ENCODE measurements at places on chromosomes 11 and 22. TPM values are rescaled to one million over a fixed set of nuclear protein-coding genes. Genes with fewer than 3 reads are reported as not detected.

GRCh38 chr11:68956142-68956541 is 24.6 kb downstream of the MRGPRD start:
- H3K27ac ChIP-seq, result no peak overlapping the region
- H3K36me3 ChIP-seq, result no peaks in the 10 kb centered on the region
- H3K4me3 ChIP-seq, result no peak overlapping the region
- no peaks in the 10 kb centered on the region for H3K4me1 ChIP-seq

GLB1L2 gene
- 11.0 TPM for total RNA-seq

- no peak overlapping the region for H3K27ac ChIP-seq
- no peak for DNase-seq
- H3K4me1 ChIP-seq, result peaks cover 3% of the 10 kb centered on the region
- no peak overlapping the region for H3K4me3 ChIP-seq
These were observed 26.9 kb downstream of the ARFGAP2 start for GRCh38 chr11:47149782-47150181.

MUC6 gene
- total RNA-seq, result 0.20 TPM

DNA sequence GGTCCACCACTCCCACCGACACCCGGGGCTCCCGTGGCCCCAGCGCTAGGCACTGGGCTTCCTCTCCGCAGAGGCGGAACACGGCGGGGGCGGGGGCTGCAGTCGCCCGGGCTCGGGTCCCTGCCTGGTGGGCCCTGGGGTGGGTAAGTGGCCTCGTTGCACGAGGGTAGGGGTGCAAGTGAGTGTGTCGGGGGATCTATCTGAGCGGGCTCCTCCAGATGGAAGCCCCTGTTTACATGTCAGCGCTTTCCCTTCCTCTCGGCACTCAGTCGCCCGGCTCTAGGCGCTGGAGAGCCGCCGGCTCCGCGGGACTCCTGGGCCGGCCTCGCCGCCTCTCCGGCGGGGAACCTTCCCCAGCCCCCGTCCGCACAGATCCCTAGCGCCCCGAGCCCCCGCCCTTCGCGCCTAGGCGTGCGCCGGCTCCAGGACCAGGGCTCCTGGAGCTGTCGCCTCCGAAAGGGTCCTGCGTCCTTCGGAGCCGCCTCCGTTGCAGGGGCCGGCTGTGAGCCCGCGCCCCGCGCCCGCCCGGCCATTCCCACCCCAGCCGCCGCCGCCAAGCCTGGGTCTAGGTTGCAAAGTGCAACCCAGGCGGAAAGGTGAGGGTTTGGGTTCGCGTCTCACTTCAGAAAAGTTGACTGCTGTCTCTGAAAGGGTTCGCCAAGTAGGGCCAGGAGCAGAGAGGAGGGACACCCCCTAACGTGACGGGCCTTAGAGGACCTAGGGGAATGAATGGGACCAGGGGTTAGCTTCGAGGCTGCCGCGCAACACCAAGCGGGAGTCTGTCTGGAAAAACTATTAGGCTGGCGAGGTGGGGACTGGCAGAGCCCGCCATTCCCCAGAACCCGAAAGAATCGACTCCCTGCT is 978 bp downstream of the FLI1 start:
- peaks cover 94% of the 10 kb centered on the region for H3K27me3 ChIP-seq
- peak overlapping the region; percentile 71 for H3K4me3 ChIP-seq
- H3K27ac ChIP-seq, result no peak overlapping the region
- no peaks in the 10 kb centered on the region for H3K36me3 ChIP-seq
- no peaks in the 10 kb centered on the region for H3K4me1 ChIP-seq

GRCh38 chr22:38477585-38477984 is 9.7 kb downstream of the KDELR3 start:
- peaks cover 30% of the 10 kb centered on the region for H3K36me3 ChIP-seq
- peak overlapping the region; percentile 6 for H3K27ac ChIP-seq
- H3K4me3 ChIP-seq, result no peak overlapping the region
- no peaks in the 10 kb centered on the region for H3K4me1 ChIP-seq

GRCh38 chr11:119493712-119494111 is 70.7 kb upstream of the THY1 start:
- H3K27me3 ChIP-seq, result peaks cover 30% of the 10 kb centered on the region
- peaks cover 3% of the 10 kb centered on the region for H3K4me1 ChIP-seq
- no peak overlapping the region for H3K27ac ChIP-seq
- DNase-seq, result peak; percentile 97
- no peak overlapping the region for H3K4me3 ChIP-seq
- no peaks in the 10 kb centered on the region for H3K36me3 ChIP-seq

DNA sequence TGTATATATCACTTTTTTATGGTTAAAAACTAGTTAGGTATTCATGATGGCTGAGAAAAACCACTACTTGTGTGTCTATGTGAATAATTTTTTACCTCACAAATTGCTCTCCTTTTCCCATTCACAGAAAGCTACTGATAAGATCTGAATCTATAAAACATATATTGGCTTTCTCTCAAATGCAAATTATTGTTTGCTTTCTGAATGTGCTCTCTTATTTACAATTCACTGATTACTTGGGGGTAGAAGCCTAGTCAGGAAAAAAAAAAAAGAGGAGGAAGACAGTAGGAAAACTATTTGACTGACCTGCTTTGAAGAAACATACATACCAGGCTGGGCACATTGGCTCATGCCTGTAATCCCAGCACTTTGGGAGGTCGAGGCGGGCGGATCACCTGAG is 20.5 kb downstream of the PGM2L1 start:
- no peak for DNase-seq
- no peaks in the 10 kb centered on the region for H3K4me1 ChIP-seq
- H3K27ac ChIP-seq, result no peak overlapping the region
- no peak overlapping the region for H3K4me3 ChIP-seq
- no peaks in the 10 kb centered on the region for H3K36me3 ChIP-seq
- H3K27me3 ChIP-seq, result no peaks in the 10 kb centered on the region

CPT1B gene
- total RNA-seq, result 105 TPM

DNA sequence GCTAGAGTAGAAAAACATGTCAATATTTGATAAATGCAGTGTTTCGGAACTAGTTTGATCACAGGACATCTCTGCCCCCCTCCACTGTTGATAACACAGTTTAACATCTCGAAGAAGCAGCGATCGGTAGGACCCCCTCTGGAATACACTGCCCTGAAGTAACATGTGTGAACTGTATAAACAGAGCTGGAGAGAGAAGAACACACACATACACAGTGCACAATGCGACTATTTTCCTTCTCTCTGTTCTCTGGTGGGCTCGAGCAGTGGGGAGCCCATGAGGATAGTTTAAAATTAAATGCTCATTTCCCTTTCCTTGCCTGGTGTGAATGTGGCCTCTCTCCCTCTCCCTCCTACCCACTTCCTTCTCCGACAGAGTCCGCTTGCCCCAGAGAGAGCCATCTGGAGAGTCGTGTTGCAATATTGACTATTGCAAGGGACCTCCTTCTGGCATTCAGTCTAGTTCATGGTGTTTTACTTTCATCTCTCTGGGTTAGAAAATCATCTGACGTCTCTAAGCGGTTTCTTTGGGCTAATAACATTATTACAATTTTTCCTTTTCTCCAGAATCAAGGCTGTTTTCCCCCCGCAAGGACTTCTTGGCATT is 51.6 kb upstream of the BARX2 start:
- peaks cover 17% of the 10 kb centered on the region for H3K4me1 ChIP-seq
- no peak overlapping the region for H3K4me3 ChIP-seq
- no peaks in the 10 kb centered on the region for H3K36me3 ChIP-seq
- no peaks in the 10 kb centered on the region for H3K27me3 ChIP-seq

- H3K4me3 ChIP-seq, result no peak overlapping the region
- H3K27ac ChIP-seq, result no peak overlapping the region
- no peak for DNase-seq
- no peaks in the 10 kb centered on the region for H3K36me3 ChIP-seq
- H3K27me3 ChIP-seq, result no peaks in the 10 kb centered on the region
These were observed 140.7 kb upstream of the ANO3 start for GRCh38 chr11:26191193-26191592.

DNA sequence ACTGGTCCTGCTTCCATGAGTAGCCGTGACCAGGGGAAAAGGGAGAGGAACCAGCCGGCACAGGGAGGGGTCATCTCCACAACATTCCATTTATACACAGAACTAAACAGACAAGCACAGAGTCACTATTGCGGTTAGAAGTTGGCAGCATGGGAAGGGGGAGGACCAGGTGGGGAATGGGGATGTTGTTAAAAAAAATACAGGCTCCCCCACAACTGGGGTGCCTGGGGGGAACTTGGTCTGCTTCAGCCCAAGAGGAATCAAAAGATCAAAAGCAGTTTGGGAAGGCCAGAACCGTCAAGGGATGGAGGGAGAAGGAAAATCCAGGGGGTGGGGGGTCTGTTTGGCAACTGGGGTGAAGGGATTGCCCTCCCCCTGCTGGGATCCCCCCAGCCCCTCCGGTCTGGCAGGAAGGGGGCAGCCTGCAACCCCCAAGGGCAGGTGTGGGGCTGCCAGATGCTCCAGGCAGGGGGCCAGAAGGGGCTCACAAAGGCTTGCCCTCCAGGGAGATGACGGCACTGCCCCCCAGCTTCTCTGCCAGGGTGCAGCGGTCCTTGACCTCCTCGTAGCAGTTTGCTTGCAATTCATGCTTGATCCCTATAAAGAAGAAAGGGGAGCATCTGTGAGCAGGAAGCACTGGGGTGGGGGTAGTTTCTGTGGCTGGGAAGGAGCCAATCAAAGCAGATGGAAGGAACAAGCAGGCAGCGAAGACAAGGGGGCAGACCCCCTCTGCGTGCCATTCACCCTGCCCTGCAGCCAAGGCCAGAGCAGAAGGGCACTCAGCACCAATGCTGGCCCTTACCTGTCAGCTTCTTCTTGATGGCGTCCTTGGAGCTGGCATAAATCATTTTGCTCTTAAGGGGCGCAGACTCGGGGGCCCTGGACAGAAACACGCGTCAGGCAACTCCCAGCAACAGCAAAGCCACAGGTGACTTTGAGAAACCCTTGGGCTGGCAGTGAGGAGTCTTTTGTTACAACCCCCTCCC is 2.8 kb downstream of the CFL1 start:
- no peak for DNase-seq
- no peaks in the 10 kb centered on the region for H3K4me1 ChIP-seq
- peaks cover 61% of the 10 kb centered on the region for H3K36me3 ChIP-seq
- no peak overlapping the region for H3K27ac ChIP-seq
- no peaks in the 10 kb centered on the region for H3K27me3 ChIP-seq

DNA sequence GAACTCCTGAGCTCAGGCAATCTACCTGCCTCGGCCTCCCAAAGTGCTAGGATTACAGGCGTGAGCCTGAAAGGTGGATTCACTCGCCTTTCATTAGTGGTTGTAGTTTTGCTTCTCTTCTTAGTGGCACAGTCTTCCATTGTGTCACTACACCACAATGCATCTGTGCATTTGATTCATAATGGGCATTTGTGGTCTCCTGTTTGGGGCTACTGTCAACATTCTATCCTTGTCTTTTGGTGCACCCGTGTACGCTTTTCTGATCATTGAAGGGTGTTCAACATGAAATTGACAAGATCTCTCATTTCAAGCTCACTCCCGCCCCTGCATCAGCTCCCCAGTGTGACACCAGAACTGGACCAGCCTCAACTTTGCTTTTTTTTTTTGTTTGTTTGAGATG is 2.0 kb upstream of the SYT12 start:
- DNase-seq, result no peak
- no peaks in the 10 kb centered on the region for H3K4me1 ChIP-seq
- no peak overlapping the region for H3K27ac ChIP-seq
- no peak overlapping the region for H3K4me3 ChIP-seq
- peaks cover 35% of the 10 kb centered on the region for H3K27me3 ChIP-seq
- no peaks in the 10 kb centered on the region for H3K36me3 ChIP-seq

DNA sequence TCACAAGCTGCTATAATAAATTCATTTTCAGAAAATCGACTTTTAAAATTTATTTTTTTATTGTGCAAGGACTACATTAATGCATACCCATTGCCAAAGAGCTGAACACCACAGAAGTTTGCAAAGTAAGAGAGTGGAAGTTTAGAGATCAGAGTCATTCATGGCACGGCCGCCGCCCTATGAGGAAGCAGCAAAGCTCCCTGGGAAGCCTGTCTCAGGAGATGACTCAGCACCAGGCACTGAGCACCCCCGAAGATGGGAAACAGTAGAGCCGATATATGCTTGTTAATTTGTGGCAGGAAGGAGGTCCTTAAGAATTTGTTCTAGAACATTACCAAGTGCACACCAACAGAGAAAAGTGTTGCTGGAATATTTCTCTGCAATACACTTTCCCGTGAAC is 693.7 kb downstream of the OPCML start:
- H3K36me3 ChIP-seq, result no peaks in the 10 kb centered on the region
- no peak overlapping the region for H3K27ac ChIP-seq
- DNase-seq, result no peak
- no peaks in the 10 kb centered on the region for H3K4me1 ChIP-seq
- no peak overlapping the region for H3K4me3 ChIP-seq
- H3K27me3 ChIP-seq, result no peaks in the 10 kb centered on the region

CCDC73 gene
- not detected for total RNA-seq

GRCh38 chr22:27988704-27989103 is 69.6 kb upstream of the PITPNB start:
- H3K27me3 ChIP-seq, result no peaks in the 10 kb centered on the region
- no peaks in the 10 kb centered on the region for H3K4me1 ChIP-seq
- no peak overlapping the region for H3K4me3 ChIP-seq
- DNase-seq, result no peak
- no peak overlapping the region for H3K27ac ChIP-seq
- H3K36me3 ChIP-seq, result no peaks in the 10 kb centered on the region

ACP2 gene
- 45.9 TPM for total RNA-seq

MAPK8IP2 gene
- 1.4 TPM for total RNA-seq

GRCh38 chr11:18366286-18366685 is 28.1 kb upstream of the LDHA start:
- no peak for DNase-seq
- H3K27ac ChIP-seq, result no peak overlapping the region
- H3K4me3 ChIP-seq, result no peak overlapping the region
- H3K4me1 ChIP-seq, result no peaks in the 10 kb centered on the region

XKR3 gene
- total RNA-seq, result not detected

GRCh38 chr11:35953081-35953760 is 9.4 kb downstream of the LDLRAD3 start:
- H3K36me3 ChIP-seq, result no peaks in the 10 kb centered on the region
- no peaks in the 10 kb centered on the region for H3K4me1 ChIP-seq
- no peak for DNase-seq
- no peak overlapping the region for H3K27ac ChIP-seq
- H3K4me3 ChIP-seq, result no peak overlapping the region
- no peaks in the 10 kb centered on the region for H3K27me3 ChIP-seq

GRCh38 chr11:79431535-79431934 is 9.3 kb downstream of the TENM4 start:
- H3K27ac ChIP-seq, result no peak overlapping the region
- H3K36me3 ChIP-seq, result peaks cover 5% of the 10 kb centered on the region
- no peaks in the 10 kb centered on the region for H3K27me3 ChIP-seq
- DNase-seq, result no peak
- H3K4me1 ChIP-seq, result peaks cover 36% of the 10 kb centered on the region
- no peak overlapping the region for H3K4me3 ChIP-seq

KLHL35 gene
- not detected for total RNA-seq

TMEM123 gene
- total RNA-seq, result 275 TPM

DNA sequence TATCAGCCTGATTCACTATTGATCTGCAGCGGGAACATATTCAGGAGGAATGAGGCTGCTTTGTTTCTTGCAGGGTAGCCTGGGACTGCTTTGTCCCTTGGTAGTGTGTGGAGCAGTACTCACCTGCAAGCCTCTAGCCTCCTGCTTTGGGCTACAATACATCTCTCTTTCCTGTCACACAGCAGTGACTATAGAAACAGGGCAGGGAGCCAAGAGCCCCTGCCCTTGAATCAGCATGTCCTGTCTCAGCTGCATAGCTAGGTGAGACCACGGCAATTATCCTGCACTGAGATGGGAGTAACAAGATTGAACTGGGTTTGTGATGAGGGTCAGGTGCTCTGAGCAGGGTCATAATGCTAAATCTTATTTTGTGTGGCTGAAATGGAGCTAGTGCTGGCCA is 191.9 kb downstream of the NELL1 start:
- H3K27ac ChIP-seq, result no peak overlapping the region
- H3K4me3 ChIP-seq, result no peak overlapping the region
- no peaks in the 10 kb centered on the region for H3K4me1 ChIP-seq
